ENCODE measurements at places on chromosomes 4 and X.

DNA sequence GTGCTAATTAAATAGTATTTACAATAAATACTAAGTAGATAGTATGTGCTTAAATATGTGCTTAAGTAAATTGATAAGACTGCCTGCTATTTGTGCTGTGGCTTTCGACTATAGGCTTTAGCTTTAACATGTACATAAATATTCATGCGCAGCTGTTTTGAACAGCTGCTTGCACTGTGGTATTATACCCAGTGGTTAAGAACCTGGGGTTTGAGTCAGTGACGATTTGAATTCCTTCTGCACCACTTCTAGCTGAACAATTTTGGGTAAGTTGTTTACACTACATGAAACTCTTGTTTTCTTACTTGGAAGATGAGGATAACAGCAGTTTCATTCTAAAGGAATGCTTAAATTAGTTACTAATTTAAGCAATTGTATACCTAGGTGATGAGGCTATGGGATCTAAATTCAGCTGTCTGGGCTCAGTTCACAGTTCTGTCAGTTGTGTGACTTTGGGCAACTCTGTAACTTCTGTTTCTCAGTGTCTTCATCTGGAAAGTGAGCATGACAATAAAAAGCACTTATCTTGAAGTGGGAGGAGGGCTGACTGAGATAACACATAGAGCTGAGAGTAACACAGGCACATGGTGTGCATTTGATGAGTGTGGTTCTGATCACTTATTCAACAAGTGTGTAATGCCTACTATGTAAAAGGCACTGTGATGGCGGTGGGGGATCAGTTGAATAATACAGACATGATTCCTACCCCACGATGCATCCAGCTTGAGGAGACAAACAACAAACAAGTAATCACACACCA lies 37.0 kb downstream of the HPGDS start:
- DNase-seq: no peak

- DNase-seq: no peak
These were observed 607.9 kb downstream of the GLUD2 start for GRCh38 chrX:121655276-121655675.

- no peak for DNase-seq
These were observed 743.5 kb downstream of the ARAP2 start for GRCh38 chr4:35500812-35501211.

DNA sequence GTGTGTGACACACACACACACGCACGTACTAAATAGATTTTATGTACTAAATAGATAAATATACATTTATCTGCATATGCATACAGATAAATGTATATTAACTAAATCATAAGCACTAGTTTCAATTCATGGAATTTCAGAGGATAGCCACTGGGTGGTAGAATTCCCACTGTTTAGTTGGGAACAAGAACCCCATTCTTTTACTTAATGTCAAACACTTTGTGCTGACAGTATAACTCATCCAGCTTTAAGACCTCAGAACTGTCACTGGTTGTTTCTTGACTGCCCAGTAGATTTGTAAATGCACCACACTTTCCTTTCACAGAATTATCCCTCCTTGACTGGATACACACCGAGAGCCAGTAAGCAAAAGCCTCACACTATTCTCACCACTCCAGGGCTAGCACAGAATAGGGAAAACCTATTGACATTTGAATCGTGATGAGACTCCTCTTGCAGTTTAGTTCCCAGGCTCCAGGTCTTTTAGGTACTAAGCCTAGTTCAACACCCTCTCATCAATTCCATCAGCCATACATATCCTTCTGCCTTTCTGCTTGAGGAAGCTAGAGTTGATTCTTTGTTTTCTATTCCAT lies 32.4 kb downstream of the PPARGC1A start:
- DNase-seq: peak; percentile 43

GRCh38 chr4:1309261-1310010 lies 19.7 kb downstream of the MAEA start:
- peak; percentile 91 for DNase-seq

DNA sequence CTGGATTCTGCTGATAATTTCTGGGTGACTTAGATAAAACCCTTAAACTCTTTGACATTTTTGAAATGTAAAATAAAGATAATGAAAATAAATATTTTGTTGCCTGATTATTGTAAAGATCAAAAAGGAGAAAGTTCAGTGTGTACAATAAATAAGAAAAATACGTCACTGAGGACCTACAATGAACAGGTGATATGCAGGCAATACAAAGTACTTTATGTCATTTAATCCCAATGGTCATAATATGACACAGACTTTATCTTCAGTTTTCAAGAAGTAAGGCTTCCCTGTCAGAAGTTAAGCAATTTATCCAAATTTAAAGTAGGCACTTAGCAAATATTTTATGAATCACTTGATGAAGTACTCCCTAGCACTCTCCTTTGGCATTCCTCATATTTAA lies 532.8 kb downstream of the GBA3 start:
- DNase-seq: no peak

DNA sequence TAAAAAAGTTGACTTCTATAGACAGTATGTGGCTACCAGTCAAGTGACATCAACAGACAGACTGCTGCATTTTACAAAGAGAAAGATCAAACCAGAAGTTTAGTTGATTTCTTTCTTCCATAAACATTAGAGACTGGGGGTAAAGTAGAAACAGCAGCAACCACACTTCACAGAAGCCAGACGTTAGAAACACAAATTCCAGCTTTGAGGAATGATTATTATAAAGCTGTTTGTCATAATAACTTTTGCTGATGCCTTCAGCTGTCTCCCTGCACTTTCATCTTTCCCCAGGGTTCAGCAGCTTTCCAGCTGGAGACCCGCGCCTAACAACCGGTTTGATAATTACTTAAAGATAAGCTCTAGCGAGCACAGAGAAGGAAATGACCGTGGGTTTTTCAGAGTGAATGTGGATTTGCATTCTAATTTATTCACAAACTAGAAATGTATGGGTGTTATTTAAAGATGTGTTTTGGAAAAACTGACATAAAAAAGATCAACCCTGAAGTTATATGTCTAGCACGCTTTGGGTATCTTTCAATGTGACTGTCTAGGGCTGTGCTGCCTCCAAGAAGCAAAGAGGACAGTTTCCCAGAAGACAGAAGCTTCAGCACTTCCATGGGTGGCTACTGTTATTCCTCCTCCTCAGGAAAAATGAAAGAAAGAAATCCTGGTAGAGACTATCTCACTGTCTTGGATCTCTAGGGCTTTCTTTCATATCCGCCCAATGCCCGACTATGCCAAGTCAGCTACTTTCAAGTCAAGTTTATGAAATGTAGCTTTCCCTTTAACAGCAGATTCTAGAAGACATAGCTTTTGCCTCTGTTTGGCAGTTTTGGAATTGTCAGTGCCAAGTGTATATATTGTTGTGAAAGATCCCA lies 15.0 kb upstream of the ENAM start:
- DNase-seq: no peak

DNA sequence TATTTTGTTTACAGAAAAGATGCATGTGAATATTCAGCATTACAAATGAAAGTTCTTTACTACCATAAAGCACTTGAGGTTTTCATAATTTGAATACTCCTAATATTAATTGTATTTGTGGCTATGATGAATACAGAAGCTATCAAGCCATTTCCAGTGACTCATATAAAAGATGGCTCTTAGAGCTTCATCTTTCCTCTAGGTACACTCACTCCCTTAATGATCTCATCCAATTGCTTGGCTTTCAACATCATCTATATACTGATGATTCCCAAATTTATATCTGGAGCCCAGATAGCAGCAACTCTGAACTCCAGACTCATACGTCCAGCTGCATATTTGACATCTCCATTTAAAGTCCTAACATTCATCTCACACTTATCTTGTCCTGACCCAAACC lies 183.4 kb upstream of the FAM241A start:
- DNase-seq: no peak

- DNase-seq: no peak
These were observed 395.2 kb downstream of the SPOCK3 start for GRCh38 chr4:166838975-166839614.

GRCh38 chr4:10727140-10727880 lies 42.7 kb upstream of the CLNK start:
- no peak for DNase-seq

DNA sequence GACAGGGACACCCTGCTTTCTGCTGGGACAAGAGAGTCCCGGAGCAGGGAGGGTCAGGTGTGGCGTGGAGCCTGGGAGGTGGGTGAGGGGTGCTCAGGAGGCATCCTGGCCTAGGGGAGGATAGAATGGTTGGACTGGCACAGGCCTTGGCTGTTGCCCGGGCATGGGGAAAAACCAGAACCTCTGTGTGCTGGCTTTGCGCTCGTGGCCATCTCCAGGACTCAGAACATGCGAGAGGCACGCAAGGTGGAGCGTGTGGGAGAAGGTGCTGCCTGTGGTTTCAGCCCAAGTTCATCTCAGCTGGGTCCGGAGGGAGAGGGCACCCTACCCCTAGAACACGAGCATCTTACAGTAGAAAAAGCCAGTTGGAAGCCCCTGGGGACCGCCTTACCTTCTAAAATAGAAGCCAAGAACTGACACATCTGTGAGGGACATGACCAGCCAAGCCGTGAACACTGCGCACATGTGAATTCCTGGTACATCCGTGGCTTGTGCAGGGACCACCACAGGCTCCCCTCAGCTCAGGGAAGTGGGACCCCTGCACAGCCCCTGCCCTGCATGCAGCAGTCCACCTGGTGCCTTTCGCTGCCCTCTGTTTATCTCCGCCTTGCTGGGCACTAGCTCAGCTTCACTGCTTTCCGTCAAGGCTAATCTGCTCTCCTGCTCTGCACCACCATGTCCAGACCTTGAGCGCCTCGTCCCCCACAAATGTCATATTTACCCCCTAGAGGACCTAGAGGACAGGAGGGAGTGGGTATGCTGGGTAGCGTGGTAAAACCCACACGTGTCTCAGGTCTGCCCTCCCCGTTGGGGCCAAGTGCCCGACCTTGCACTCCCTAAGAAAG lies 13.5 kb downstream of the MSANTD1 start:
- no peak for DNase-seq

GRCh38 chrX:7904562-7904961 lies 22.7 kb downstream of the PNPLA4 start:
- DNase-seq: peak; percentile 3

- DNase-seq: no peak
These were observed 61.1 kb downstream of the KCNIP4 start for GRCh38 chr4:21887481-21887880.

DNA sequence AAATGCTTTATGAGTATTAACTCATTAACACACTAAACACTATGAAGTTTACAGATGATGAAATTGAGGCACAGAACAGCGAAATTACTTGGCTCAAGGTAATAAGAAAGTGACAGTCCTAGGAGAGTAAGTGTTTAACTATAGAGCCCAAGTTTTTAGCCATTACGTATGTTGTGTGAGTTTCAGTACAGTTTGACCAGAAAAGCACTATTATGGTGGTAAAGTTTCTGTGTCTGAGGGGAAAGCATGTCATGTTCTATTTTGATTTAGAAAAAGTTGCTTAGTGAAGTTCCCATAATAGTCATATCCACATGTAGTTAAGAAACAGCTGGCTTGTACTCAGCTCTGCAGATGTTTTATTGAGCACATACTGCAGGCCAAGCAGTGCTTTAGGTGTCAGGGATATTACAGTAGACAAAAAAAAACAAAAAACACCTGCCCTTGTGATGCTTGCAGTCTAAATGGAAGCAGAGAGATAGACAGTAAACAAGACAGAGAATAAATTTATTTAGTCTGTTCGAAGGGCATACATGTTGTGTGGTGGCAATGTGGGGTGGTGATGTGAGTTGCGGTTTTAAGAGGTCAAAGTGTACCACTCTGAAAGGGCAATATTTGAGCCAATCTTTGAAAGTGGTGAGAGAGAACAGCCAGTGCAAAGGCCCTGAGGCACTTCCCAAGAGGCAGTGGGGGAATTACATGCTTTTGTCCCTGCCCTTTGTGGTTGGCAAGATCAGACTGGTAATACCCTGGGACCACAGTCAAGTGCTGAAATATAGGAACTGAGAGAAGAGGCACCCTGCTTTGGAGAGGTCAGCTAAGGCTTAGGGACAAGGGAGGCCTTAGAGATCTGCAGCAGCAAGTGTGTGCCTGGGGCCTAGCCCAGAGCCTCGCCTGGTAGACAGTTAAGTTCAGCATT lies 6.2 kb downstream of the TMEM131L start:
- DNase-seq: no peak

DNA sequence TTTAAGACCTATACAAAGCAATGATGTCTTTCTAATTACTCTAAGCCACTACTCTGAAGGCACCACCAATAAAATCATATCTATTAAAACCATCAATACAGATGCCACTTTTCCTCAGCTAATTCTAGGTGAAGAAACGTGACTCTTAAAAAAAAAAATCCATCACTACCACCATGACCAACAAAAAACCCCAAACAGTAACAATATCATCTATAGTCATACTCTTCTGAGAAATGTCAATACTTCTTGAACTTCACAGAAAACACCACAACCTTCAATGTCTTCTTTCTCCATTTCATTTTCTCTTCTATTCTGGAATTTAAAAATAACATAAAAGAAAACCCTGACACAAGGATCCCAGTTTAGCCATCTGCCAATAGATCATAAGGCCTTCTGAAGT lies 35.7 kb downstream of the CASK start:
- no peak for DNase-seq

DNA sequence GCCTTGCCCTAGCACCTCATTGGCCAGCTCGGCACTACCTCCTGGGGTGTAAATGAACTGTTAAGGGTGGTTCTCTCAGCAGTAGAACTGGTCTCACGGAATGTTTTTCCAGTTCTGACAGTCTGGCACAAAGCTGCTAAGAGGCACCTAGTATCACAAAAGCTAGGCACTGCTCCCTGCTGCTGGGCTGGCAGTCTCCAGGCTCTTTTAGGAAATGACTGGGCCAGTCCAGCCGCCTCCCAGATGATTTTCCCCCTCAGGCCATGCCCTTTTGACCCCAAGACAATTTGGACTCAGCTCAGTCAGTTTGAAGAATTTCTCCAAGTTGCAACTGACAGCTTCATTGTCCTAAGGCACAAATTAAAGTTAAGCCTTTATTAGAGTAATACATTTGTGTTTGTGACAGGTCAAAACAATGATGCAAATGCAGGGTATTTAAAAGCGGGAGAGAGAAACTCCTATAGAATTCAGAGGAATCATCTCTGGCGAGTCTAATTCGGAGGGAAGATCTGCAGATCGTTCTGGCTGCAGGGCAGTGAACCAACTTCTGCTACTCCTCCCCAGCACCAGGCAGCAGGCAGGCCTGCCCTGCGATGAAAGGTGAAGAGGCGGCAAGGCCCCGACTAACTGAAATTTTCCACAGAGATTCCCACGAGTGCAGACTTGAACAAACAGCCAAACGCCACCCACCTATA lies 7.9 kb downstream of the FRMD7 start:
- no peak for DNase-seq

DNA sequence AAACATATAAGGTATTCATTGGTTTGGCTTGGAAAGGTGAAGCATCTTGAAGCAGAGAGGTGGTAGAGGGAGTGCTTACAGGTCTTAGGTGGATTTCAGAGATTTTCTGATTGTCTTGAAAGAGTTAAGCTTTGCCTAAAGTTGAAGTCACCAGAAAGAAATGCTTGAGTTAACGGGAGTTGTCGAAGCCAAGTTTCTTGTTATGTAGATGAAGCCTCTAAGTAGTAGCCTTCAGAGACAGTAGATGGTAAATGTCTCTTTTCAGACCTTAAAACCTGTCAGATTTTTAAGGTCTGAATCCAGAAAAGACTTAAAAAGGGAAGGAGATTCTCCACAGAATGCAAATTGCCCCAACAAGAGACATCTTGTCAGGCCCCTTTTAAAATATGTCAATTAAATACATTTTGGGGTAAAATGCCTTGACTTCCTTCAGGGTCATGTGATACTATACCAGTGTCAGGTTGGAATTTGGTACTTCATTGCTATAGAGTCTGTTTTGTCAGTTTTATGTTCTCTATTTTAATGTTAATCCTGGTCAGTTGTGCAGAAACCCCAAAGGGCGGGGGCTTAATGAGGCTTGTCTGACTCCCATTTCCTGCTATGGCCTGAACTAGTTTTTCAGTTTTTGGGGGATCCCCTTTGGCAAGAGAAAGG lies 81.0 kb downstream of the PCDH18 start:
- no peak for DNase-seq
